ENCODE measurements at places on chromosomes 1 and 21. TPM values are rescaled to one million over a fixed set of nuclear protein-coding genes. Genes with fewer than 3 reads are reported as not detected.

AGBL4 gene
- total RNA-seq: 3.5 TPM

C1orf116 gene
- total RNA-seq: not detected

OPRD1 gene
- total RNA-seq: 1.2 TPM

DNA sequence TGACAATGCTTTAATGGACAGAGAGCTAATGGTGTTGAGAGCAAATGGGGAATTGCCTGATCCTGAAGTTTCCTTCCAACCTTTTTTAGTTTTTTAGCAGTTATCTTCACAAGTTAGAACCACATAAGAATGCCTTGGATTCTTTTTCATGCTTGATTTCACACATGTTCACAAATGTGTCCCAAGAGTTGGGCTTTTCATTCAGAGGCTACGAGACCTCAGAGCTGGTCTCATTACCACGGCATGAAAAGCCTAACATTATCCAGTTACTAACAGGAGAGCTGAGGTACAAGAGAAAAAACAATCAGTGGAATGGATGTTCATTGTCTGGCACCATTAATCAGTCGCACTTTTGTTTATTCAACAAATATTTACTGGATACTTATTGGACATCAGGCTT lies 340.6 kb downstream of the ZNF326 start:
- no peak for DNase-seq

- no peak for DNase-seq
Measured at GRCh38 chr1:218965821-218966220, 207.9 kb upstream of the LYPLAL1 start.

DNA sequence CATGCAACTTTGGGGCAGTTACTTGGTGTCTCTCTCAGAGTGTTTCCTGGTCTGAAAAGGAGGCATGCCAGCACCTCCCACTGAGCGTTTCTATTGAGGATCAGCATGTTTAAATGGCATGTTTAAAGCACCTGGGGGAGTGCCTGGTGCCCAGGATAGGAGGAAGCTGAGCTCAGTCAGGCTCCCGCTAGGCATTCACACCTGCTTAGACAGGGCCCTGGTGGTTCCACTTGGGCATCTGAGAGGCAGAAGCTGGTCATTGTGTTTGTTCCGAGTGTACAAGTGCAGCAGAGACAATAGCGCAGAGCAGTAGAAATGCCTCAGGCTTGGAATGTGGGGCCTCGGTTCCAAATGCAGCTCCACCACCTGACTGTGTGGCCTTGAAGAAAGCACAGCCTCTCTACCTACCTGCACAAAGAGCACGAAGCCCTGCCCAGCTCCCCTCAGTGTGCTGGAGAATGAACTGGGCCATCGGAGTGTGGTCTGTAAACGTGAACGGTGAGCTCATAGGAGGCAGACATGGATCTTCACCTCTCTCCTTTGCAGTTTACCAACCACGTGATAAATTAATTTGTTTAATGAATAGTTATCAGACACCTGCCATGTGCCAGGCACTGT lies 20.3 kb upstream of the TMEM222 start:
- no peak for DNase-seq

DNA sequence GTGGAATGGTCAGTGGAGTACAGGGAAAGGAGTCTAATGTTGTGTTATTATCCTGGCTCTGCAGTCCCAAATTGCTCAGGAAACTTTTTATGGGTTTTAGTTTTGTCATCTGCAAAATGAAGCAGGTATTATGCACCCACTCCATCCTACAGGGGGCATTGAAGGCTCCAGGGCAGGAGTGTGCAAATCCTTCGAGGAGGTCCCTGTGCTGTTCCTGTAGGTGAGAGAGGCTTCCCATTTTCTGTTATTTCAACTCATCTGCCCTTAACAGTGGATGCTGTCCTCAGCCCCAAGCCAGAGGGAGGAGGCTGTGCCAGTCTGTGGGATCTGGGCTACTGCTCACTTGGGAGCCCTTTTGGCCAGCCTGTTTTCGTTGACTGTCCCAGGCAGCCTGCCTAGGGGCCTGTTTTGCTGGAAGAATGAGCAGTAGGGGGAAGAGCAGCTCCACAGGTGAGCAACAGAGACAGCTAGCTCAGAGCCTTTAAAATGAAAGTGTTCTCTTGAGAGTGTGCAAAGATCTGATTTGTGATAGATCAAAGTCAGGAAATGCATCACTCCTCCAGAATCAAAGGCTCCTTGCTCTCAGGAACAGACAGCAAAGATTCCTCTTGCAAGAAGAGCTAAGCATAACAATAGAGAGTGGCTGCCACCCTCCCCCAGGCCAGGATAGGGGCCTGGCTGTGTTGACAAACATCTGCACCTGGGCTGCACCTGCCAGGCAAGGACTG lies 317.6 kb upstream of the PROX1 start:
- no peak for DNase-seq

DNA sequence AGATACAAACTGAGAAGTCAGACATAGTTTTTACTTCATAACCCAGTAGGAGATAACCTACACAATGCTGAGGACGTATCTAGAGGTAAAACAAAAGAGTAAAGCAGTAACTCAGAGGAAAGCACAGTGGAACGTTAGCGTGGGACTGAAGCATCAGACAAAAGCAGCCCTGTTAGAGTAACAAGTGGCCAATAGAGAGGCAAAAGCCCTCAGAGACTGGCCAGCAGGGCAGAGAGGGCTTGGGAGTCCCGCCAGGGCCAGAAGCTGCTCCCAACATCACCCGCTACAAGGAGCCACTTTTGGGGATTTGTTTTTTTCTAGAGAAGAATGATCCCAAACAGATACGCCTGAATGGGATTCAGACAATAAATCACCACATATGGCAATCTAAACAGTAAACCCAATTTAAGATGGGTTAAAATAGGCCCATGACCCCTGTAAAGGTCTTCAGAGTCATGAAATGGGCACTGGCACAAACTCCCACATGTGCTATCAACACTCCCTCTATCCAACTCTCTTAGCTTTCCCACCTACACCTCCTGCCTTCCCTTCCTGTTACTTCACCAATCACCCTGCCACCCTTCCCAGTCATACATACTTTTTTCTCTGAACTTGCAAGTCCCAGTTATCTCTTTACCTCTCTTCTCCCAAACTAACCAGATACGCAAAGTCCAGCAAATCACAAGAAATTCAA lies 17.2 kb downstream of the TADA1 start:
- no peak for DNase-seq

All from glutamatergic neuron (in vitro differentiated cells).